ENCODE measurements at places on chromosomes 2 and 18.

GRCh38 chr18:50726960-50727589 lies 92.7 kb downstream of the MRO start:
- DNase-seq, result peak; percentile 45

GRCh38 chr18:27808683-27809082 lies 368.2 kb downstream of the CDH2 start:
- DNase-seq, result no peak

- DNase-seq, result no peak
Observed at GRCh38 chr2:216696751-216697560, 1.6 kb upstream of the IGFBP5 start.

- no peak for DNase-seq
Observed at GRCh38 chr18:56721491-56721890, 70.3 kb downstream of the WDR7 start.

- no peak for DNase-seq
Observed at GRCh38 chr2:6224267-6224666, 532.1 kb downstream of the SOX11 start.

DNA sequence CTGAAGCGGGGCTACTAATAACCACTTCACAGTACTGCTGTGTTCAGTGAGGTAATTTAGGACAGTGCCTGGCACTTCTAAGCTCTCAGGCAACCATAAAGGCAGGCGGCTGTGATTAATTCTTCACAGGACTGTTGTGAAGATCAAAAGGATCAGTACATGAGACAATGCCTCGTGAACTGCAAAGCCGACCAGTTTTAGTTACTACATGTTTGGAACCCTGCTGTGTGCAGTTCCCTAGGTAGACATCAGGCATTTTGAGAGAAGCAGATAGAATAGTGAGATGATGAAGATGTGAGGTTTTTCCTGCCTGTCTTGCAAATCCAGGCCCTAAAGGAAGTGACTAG lies 19.1 kb downstream of the EFHD1 start:
- no peak for DNase-seq

DNA sequence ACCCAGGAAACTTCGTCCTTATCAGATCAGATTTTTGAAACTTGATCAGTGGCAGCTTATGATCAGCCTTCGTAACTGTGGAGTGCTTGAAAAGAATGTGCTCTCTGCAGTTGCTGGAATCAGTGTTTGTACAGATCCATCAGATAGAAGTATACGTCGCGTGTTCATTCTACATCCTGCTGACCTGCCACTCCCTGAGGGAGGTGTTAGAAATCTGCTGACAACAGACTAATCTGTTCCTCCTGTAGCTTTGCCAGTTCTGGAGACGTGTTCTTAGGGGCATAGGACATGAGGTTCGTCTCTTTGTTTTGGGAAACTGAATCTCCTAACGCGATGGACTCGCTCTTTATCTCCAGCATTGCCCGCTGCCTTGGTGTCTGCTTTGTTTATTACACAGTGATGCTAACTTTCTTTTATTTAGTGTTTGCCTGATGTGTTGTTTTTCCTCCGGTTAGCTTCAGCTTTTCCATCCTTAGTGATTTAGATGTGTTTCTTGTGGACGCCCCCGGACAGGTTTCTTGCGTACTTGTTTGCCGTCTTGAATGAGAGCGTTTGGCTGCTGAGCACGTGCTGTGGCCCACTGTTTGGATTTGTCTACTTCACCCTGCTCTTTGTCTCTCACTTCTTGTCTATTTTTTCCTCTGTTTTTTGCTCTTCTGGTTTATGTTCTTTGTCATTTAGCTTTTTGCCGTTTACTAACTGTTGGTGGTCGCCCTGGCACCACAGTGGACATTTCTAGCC lies 17.4 kb upstream of the GAL3ST2 start:
- DNase-seq, result no peak

DNA sequence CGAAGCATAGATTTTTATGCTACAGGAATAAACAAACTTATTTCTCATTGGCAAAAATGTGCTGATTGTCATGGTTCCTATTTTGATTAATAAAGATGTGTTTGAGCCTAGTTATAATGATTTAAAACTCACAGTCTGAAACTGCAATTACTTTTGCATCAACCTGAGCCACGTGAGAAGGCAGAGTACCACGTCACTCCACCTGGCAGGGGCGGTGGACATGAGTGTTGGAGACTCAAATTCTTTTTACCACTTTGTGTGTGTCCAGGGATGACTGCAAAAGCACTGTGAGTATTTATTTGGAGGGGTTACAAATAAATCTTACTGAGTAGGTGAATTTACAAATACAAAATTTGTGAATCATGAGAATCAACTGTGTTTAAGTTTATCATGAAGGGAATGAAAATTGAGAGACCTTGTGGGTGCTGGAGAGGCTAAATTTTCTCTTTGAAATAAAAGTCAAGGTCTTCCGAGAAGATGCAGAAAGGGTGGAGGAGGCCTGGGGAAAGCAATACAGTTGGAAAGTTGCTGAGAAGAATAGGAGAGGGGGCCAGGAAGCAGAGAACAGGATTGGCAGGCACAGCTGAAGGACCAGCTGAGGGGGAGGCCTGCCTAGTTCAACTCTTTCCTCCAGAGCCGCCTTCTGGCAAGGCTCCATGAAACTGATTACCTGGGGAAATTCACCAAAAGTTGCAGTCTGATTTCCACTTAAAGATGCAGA lies 316.4 kb downstream of the MYCN start:
- no peak for DNase-seq

DNA sequence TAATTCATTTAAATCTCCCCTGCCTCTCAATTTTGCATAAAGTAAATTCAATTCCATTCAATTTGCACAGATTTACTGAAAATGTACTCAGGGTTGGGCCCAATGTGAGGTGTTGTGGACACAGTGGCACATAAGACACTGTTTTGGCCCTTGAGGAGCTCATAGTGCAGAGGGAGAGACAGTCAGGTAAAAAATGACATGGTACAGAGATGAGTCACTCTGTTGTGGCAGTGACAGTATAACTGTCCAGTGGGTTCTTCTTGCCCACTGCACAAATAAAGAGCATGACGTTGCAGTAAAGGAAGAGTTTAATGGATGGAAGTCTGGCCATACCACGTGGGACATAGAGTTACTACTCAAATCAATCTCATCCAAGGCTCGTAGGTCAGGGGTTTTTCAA lies 400.3 kb upstream of the TRIB2 start:
- DNase-seq, result no peak

DNA sequence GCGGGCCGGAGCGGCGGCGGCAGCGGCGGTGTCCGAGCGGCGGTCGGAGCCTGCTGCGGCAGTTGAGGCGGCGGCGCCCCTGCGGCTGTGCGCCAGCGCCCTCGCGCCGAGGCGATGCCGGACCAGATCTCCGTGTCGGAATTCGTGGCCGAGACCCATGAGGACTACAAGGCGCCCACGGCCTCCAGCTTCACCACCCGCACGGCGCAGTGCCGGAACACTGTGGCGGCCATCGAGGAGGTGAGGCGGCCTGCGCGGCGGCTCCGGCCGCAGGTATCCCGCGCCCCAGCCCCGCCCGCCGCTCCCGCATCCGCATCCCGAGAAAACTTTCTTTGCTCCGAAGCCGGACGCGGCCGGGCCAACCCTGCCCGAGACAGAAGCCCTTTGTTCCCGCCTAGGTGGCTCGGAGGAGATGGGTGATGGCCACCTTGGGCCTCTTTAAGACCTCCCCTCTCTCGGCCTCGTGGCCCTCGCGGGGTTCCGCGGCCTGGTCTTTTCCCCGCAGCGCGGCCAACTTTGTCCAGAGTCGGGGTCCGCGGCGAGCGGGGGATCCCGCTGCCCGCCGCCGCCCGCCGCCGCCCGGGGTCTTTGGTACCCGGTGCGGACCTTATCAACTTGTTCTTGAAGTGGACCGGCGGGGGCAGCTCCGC lies 504 bp downstream of the ASAP2 start:
- no peak for DNase-seq

DNA sequence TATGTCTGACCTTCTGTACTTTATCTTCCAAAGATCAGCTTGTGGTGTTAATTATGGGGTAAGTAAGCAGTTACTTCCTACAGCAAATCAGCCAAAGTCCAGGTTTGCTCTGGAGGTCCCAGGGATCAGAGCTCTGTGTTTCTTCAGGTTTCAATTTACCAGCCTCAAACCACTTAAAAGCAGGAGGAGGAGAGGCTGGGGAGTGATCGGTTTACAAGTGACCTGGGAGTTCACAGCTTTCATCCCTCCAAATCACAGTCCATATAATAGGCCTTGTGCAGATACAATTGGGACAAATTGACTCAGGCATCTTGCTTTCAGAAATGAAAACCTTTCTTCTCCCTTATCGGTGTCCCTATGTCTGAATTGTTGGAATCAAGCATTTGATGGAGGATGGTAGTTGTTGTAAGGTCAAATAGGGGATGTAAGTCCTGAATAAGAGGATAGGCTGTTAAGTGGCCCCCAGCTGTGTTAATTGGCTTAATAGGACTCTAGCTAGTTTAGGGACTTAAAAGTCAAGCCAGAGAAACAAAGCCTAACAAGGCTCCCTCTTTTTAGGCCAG lies 188.0 kb upstream of the NT5C1B start:
- DNase-seq, result no peak

DNA sequence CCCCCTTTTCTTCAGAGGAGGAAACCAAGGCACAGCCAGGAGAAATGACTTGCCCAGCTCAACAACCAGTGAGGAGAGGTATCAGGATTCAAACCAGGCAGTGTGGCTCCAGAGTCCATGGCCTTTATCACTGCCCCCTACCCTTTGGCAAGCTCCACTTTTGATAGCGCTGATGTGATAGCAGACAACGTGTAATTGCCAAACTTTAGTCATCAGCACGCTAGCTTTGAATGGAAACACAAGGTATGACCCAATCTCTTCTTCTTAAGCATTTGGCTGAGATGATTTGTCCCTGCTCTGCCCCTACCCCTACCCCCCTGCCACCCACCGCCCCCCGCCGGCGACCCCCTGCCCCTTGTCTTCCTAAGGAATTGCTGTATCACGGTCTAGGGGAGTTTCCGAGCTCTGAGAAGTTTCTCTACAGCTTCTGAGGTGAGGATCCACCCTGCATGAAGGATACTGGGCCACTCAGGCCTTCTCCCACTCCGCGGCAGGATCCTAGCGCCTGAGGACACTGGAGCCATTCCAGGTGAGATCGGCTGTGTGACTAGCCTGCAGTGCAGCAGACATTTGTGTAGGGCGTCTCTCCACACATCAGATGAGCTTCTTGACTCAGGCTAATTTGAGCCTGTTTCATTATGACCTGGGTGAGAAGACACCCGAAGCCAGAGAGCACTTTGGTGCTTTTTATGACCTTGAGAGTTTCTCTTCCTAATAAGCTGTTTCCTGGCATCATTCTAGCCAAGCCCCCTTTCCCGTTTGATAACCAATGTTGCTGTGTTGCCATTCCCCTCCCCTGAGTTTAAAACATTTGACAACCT lies 75.1 kb upstream of the MAP4K4 start:
- peak; percentile 58 for DNase-seq

DNA sequence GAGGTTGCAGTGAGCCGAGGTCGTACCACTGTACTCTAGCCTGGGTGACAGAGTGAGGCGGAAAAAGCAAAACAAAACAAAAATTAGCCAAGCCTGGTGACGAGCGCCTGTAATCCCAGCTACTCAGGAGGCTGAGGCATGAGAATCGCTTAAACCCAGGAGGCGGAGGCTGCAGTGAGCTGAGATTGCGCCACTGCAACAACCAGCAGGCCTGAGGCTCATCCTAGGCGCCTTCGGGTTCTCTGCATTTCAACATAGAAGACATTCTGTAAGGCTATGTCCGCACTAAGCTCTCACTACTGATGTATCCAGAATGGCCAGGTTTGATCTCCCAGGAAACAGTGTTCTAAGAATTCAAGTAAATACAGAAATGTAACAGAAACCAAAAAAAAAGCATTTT lies 23.5 kb downstream of the PTPN2 start:
- no peak for DNase-seq

GRCh38 chr18:36028859-36029258 lies 38.5 kb downstream of the RPRD1A start:
- no peak for DNase-seq

DNA sequence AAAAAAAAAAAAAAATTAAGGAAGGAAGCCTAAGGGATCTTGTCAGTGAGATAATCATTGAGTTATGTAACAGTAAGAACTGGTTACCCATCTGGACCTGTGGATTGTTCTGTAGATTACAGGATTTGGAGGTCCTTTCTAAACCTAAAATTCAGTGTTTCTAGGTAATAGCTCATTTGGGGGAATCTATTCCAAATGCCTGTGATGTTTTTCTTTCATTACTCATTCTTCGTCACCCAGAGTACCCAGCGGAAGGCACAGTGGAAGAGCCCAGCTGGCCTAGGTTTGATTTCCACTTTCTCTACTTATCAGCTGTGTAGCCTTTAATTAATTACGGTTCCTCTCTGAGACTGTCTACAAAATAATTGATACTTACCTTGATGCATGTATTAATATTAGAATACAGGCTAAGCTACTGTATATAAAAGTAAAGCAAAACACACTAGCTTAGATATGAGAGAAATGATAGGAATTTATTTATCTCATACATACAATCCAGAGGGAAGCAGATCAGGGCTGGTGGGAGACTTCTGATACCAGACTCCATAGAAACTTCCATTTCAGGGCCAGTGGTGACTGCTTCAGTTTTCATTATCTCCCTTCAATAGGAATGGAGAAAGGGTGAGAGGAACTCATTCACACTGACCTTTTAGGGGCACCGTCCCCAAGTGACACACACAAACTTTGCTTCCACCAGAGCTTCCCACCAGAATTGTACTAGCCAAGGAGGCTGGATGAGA lies 115.8 kb upstream of the NOSTRIN start:
- no peak for DNase-seq

Data from activated CD4-positive, alpha-beta T cell treated with anti-CD3 and anti-CD28 coated beads, Interleukin-2, amount 50 U/mL, for 16 hours (primary cell).